M059J (cell line): ENCODE measurements at places on chromosomes 16 and 17. TPM values are rescaled to one million over a fixed set of nuclear protein-coding genes. Genes with fewer than 3 reads are reported as not detected.

The CLDN6 gene
- total RNA-seq, result 0.27 and 0.34 TPM in 2 replicates

The CACNG4 gene
- 3.0 and 5.5 TPM in 2 replicates for total RNA-seq

The TBC1D3C gene
- total RNA-seq, result 1.1 and 1.7 TPM in 2 replicates

The KRTAP3-2 gene
- total RNA-seq, result not detected in 2 replicates

The RGS9 gene
- total RNA-seq, result 5.4 and 6.0 TPM in 2 replicates

The SPAG9 gene
- total RNA-seq, result 29.9 and 43.9 TPM in 2 replicates

The TMC7 gene
- total RNA-seq, result 0.20 and 0.71 TPM in 2 replicates

The VMO1 gene
- total RNA-seq, result 0.34 TPM in 1 of 2 replicates, not detected in the other

The NPIPA8 gene
- 7.4 and 17.5 TPM in 2 replicates for total RNA-seq

The PABPN1L gene
- total RNA-seq, result not detected in 2 replicates

The CRYM gene
- total RNA-seq, result not detected in 2 replicates

The TBC1D3 gene
- total RNA-seq, result not detected in 2 replicates

DNA sequence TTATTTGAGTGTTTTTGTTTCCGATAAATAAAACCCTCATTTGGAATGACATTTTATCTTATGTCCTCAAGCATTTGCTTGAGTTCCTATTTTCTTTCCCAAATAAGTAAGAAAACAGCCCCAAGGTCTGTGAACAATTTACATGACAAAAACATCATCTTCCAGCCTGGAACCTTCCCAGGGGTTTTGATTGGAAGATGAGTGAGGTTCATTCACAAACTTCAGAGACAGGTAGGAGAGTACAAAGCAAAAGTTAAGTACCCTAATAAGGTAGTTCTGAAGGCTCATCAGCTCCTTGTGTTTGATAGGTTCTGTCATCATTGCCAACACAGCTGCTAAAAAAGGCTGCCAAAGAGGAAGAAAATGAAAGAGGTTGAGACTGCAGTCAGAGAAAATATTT lies 772.8 kb downstream of the CDH8 start:
- DNase-seq, result no peak

- DNase-seq, result no peak
Measured at GRCh38 chr16:54156349-54156748, 130.2 kb downstream of the IRX3 start.

DNA sequence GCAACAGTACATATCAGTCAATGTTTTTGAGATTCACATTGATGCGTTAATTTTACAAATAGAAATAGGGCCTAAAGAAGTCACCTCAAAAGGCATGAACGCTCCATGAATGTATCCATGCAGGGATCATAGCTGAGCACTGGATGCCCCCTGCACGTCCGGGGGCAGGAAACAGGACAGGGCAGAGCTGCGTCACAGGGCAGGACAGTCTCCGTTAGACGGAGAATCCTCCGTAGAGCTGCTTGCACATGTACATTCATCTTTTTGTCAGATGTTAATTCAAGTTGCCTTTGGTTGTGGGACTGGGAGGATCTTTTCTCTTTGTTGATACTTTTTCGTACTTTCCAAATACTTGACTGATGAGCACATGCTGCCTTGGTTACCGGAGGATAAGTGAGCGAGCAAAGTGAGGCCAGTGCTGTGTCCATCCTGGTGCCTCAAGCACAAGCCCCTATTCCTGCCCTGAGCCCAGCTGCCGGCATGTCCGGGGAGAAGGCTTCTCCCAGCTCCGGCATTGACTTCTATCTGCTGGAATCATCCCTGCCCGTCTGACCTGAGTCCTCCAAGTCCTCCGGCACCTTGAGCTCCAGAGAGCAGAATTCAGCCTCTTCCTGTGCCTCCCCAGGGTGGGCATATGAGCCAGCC lies 15.0 kb downstream of the GAA start:
- DNase-seq, result no peak

- DNase-seq, result no peak
Measured at GRCh38 chr17:59436900-59437299, 105.4 kb downstream of the YPEL2 start.

- DNase-seq, result no peak
Measured at GRCh38 chr17:27398691-27399090, 57.6 kb upstream of the KSR1 start.

DNA sequence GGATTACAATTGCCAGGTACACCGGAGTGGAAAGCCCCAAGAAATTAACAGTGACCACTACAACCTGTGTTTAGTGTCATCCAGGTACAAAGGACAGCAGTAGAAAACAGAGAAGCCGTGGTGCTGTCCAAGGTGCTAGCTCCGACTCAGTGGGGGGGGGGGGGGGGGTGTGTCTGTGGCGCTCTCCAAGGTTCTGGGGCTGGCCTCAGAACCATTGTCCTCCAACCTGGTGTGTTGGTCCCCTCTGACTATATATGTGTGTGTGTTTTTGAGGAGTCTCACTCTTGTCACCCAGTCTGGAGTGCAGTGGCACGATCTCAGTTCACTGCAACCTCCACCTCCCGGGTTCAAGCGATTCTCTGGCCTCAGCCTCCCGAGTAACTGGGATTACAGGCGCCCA lies 5.8 kb upstream of the ZNF23 start:
- peak; percentile 41 for DNase-seq

DNA sequence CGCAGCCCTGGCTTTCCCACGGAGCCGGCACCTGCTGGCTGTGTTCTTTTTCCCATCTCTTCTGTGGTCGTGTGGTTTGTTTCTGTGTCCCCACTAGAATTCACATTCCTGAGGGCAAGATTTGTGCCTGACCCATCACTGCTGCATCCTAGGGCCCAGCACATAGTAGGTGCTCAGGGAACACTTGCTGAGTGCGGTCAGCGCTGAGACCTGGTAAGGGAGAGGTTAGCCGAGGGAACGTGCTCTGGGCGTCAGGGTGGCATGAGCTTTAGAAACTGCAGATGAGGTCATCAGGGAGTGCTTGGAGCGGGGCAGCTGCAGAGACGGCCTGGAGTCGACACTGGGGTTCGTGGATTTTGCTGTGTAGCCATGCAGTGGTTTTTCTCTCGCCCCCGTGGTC lies 5.9 kb downstream of the DEF8 start:
- no peak for DNase-seq

- no peak for DNase-seq
Measured at GRCh38 chr16:85616607-85617321, 3.6 kb downstream of the GSE1 start.

GRCh38 chr17:38702916-38703741 lies 1.9 kb upstream of the MLLT6 start:
- peak; percentile 24 for DNase-seq

- DNase-seq, result no peak
Measured at GRCh38 chr17:42380935-42381334, 7.3 kb downstream of the STAT3 start.

- DNase-seq, result no peak
Measured at GRCh38 chr16:16124974-16125373, 98.3 kb downstream of the ABCC6 start.

DNA sequence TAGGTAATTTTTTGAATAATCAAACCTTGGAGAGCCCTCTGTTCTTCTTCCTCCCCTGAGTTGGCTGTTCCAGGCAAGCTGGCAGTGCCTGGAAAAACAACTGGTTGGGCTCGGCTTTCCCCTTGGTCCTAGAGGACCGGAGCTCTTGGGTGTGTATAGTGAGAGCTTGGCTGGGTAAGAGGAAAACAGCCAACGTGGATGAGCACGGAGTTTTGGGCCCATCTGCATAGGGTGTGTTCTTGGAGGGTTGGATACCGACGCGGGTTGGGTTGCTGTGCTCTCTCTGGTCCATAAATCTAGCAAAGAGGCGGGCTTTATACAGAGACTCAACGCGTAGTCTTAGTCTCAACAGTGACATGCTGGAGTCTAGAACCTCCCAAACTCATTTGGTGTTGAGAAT lies 23.2 kb downstream of the ITGB3 start:
- peak; percentile 91 for DNase-seq

DNA sequence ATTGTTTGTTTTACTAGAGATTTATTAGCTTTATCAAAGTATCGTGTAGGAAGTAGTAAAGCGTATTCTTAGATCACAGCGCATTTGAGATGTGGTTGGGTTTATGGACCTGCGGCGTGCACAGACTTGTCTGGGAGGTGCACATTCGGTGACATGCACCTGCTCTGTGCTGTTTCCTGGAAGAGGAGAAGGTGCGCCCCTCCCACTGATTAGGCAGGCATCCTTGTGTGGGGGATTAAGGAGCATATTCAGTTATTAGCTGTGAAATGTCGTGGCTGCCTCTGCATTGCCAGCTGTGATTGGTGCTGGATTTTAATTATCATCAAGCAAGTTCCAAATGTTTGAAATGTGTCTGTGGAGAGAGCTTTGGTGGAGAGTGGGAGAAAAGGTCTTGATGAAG lies 903.8 kb upstream of the RBFOX1 start:
- no peak for DNase-seq

GRCh38 chr16:72013888-72014581 lies 5.5 kb downstream of the DHODH start:
- DNase-seq, result no peak

DNA sequence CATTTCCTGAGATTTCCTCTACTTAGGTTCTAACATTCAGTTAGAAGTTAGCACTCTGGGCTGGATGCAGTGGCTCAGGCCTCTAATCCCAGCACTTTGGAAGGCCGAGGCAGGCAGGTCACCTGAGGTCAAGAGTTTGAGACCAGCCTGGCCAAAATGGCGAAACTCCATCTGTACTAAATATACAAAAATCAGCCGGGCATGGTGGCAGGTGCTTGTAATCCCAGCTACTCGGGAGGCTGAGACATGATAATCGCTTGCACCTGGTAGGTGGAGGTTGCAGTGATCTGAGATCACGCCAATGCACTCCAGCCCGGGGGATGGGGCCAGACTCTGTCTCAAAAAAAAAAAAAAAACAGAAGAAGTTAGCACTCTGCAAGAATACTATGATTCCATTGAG lies 1430.9 kb downstream of the CDH11 start:
- DNase-seq, result no peak

GRCh38 chr17:72749119-72749572 lies 343.3 kb downstream of the SLC39A11 start:
- no peak for DNase-seq

DNA sequence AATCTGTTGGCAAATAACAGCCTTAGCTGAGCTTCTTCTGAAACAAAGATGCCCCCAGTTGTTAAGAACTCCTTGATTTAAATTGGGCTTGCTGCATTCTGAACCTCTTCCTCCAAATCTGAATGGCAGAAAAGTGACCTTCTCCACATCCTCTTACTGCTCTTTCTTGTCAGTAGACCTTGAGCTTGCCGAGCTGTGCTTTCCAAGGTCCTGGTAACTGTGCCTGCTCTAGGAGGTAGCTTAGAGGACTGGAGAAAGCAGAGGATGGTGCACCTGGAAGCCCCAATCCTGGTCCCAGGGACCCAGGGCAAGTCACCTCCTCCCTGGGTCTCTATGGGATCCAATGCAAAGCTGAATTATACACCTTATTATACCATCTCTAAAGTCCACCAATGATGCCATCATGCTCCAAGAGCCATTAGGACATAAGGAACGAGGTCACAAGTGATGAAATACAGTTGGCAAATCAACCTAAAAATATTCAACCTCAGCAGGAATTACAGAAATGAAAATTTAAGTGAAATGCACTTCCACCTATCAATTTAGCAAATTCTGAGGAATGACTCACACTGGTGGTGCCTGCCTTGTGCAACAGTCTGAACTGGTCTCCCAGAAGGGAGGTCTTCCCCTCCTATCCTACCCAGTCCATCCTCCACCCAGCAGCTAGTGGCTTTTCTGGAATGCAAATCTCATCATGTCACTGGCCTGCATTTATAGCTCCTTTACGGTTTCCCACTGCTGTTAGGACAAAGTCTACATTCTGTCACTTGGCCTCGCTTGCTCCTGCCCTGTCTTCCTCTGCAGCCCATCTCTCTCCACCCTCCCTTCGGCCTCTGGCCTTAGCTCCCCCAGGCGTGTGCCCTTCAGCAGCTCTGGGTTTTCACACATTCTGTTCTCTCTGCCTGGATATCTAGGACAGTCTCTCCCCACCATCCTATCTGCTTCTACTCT lies 36.6 kb downstream of the TOM1L2 start:
- peak; percentile 90 for DNase-seq

DNA sequence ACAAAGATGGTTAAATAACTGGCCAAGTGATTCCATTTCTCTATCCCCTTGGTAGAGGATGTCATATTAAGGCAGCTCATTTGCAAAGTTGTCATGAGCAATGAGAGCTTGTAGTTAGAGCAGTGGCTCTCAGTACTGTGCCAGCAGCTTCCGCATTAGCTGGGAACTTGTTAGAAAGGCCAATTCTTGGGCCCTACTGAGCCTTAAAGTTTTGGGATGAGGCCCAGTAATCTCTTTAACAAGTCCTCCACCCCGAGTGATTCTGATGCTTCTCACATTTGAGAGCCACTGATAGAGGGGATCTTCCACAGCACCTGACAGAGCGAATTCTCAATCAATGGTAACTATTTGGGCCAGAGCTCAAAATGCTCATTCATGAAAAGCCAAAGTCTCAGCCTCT lies 20.2 kb upstream of the CCL1 start:
- DNase-seq, result no peak

GRCh38 chr17:63973930-63974593 lies 1.3 kb upstream of the SCN4A start:
- DNase-seq, result peak; percentile 44

- DNase-seq, result no peak
Measured at GRCh38 chr16:87266846-87267245, 50.3 kb downstream of the C16orf95 start.

GRCh38 chr16:72226136-72226535 lies 54.2 kb upstream of the PMFBP1 start:
- no peak for DNase-seq

- peak; percentile 68 for DNase-seq
Measured at GRCh38 chr17:72587773-72588511, 467.1 kb downstream of the SOX9 start.
